ENCODE measurements at places on chromosomes 13 and 19.

GRCh38 chr13:93736081-93736480 lies 509.5 kb downstream of the GPC6 start:
- DNase-seq: no peak

DNA sequence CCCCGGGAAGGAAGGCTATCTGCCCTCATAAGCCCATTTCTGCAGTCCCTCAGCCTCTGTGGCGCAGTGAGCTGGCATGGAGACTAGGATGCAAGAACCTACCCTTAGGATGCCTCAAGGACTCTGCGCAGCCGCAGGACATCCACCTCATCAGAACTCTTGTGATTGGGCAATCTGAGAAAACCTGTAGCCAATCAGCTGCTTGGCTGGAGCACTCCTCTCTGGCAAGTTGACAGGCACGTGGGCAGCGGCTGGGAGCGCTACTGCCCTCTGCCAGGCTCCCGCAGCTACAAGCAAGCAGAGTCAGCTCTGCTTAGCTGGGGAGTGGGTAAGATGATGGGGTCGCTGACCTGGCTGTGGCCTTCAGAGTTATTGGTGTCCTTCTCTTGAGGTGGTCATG lies 1.5 kb upstream of the ECSIT start:
- DNase-seq: peak; percentile 81

DNA sequence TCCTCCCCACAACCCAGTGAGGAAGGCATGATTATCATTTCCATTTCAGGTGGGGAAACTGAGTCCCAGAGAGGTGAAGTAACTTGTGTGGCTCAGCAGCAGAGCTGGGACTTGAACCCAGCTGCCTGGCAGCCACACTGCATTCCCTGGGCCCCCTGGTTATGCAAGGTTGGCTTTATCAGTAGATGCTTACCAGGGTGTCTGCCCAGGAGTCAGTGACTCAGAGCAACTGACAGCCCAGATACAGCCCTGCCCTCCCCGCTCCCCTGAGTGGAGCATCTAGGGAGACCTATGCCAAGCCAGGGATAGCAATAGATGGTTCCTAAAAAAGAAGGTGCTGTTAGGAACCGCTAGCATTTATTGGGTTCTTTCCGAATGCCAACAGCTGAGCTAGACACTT lies 5.9 kb downstream of the IGLON5 start:
- DNase-seq: no peak

GRCh38 chr19:42191855-42192254 lies 25.6 kb downstream of the DEDD2 start:
- no peak for DNase-seq

GRCh38 chr13:45333977-45334922 lies 6.7 kb downstream of the TPT1 start:
- DNase-seq: no peak

DNA sequence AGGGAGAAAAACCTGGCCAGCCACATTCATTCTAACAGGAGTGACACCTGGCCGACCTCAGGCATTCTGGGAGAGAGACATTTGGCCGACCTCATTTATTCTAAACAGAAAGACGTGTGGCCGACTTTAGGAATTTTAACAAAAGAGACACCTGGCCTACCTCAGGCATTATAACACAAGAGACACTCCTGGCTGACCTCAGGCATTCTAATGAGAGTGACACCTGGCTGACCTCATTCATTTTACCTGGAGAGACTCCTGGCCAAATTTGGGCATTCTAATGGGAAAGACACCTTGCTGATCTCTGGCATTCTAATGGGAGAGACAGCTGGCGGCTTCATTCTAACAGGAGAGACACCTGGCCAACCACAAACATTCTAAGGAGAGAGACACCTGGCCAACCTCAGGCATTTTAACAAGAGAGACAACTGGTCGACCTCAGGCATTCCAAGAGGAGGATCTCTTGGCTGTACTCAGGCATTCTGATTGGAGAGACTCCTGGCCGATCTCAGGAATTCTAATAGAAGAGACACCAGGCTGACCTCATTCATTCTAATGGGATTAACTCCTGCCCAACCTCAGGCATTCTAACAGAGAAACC lies 1353.9 kb downstream of the UQCRFS1 start:
- DNase-seq: no peak

GRCh38 chr13:37202264-37202663 lies 96.8 kb upstream of the CSNK1A1L start:
- no peak for DNase-seq

GRCh38 chr13:28137596-28137995 lies 749 bp upstream of the PAN3 start:
- DNase-seq: no peak

DNA sequence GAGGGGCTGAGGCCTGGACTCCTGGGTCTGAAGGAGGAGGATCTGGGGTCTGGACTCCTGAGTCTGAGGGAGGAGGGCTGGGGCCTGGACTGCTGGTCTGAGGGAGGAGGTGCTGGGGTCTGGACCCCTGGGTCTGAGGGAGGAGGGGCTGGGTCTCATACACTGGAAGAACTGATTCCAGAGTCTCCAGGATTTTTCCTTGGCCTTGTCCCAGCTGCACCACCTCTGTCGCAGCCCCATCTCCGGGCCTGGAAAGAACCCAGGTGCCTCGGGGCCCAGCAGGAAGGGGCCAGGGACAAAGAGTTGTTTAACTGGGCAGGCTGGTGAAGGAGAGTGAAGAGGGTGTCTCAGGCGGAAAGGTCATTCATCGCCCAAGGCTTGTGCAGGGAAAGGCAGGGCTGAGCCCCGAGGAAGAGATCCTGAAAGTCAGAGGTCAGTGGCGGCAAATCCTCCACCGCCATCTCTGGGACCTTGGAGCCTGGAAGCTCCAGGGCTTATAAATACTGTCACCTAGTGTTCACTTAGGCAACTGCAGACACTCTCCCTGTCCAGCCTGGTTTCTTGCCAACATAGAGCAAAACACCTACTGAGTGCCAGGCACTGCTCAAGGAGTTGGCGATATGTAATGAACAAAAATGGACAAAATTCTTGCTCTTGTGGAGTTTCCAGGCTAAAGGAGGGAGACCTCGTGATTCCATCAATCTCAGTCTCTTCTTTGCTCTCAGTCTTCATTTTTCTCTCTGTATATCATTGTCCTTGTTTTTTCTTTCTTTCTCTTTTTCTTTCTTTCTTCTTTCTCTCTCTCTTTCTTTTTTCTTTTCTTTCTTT lies 4.4 kb upstream of the KCNN4 start:
- DNase-seq: peak; percentile 63

GRCh38 chr13:107119989-107120881 lies 552.3 kb upstream of the ARGLU1 start:
- DNase-seq: no peak

- DNase-seq: no peak
Observed at GRCh38 chr13:90562443-90562842, 785.0 kb upstream of the MIR17HG start.

DNA sequence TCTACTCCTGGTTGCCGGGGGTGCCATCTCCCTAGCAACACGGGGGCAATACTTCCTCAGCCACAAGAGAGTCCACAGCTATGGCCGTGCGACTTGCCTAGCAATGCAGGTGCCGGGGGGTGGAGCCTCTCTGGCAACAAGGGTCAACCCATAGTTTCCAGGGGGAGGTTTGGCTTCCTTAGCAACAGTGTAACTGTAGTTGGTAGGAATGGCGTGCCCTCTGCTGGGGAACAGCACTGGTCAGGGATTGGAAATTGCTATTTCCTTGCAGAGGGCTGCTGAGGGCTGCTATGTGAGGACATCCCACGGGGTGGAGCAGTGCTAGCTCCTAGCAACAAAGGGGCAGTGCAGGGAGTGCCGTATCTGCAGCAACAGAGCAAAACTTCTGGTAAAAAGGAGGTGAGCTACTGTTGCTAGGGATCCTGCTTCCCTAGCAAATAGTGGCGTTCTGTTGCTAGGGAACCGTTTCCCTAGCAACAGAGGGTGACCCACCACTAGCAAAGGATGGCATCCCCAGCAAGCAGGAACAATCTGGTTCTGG lies 7.0 kb upstream of the TMC4 start:
- peak; percentile 94 for DNase-seq

DNA sequence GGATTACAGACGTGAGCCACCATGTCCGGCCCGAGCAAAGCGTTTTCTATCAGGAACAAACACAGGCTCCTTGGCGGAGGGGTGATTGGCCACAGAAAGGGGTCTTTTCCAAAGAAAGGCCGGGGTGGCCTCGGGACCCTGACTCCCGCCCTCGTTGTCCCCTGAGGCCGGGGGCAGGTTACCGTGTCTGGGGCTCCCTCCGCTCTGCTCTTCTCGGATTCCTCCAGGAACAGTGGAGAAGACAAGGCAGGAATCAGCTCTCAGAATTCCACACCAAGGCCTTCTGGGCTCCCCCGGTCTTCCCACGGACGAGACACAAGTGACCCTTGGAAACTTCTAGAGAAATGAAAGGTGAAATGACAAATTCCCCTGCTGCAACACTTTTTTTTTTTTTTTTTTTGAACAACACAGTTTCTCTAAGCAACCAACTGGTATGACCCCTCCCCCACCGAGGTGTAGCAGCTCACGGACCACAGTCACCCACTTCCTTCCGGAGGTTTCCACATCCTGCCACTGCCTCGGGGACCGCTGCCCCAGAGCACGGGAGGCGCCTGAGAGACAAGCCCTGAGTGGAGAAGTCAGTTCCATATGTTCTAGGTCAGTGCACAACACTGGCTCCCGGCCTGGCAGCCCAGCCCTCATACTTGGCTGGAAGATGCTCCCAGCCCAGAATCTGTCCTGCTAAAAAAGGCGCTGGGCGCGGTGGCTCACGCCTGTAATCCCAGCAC lies 11.0 kb downstream of the MOB3A start:
- no peak for DNase-seq

DNA sequence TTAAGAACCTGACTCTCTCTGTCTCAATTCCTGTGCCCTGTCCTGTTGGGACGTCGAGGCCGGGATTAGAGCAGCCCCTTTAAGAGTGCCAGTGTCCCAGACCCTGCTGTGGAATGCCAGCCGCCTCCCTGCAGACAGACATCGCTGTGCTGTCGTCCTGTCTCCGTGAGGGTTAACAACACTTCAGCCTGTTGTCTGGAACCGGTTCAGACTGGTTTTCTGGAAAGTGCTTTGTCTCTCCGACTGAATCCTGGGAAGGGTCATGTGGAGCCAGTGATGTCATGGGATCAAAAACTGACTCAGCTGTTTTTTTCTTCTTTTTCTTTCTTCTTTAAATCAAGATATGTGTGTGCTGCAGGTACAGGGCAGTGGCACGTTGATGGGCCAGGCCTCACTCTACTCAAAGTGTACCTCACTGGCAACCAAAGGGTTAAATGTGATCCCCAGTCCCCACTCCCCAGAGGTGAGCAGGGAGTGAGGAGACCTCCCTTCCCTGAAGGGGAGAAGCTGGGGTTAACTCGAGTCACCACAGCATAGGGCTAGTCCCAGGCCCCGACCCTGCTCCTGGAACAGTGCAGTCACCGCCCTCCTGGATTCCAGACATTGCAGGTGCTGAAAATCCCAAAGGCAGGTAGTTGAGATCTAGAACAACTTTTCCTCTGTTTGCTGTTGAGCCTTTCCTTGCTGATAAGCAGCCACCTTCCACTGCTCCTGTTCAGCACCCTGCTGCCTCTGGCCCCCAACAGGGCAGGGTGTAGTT lies 50.8 kb downstream of the TSSK6 start:
- peak; percentile 57 for DNase-seq

Data from WTC11 (cell line).